ENCODE measurements at places on chromosomes 4 and X.

GRCh38 chrX:119042040-119042439 lies 30.8 kb upstream of the CT47C1 start:
- no peak for DNase-seq

- DNase-seq: no peak
Measured at GRCh38 chr4:168095776-168096406, 3.6 kb downstream of the ANXA10 start.

GRCh38 chrX:97030463-97030862 lies 146.8 kb downstream of the RPA4 start:
- no peak for DNase-seq

GRCh38 chr4:162645381-162645780 lies 481.6 kb upstream of the FSTL5 start:
- no peak for DNase-seq

- no peak for DNase-seq
Measured at GRCh38 chrX:124085063-124085462, 123.6 kb downstream of the STAG2 start.

Data from CD4-positive, alpha-beta T cell treated with Interleukin-12 subunit alpha and Interleukin-12 subunit beta, for 1 hour (primary cell).